ENCODE measurements at places on chromosomes 3 and 15.
A peak's percentile ranks its signal among the peaks of the same experiment; 100 is the strongest.

- no peak for DNase-seq
Measured at GRCh38 chr3:161412123-161412522, 40.8 kb upstream of the SPTSSB start.

DNA sequence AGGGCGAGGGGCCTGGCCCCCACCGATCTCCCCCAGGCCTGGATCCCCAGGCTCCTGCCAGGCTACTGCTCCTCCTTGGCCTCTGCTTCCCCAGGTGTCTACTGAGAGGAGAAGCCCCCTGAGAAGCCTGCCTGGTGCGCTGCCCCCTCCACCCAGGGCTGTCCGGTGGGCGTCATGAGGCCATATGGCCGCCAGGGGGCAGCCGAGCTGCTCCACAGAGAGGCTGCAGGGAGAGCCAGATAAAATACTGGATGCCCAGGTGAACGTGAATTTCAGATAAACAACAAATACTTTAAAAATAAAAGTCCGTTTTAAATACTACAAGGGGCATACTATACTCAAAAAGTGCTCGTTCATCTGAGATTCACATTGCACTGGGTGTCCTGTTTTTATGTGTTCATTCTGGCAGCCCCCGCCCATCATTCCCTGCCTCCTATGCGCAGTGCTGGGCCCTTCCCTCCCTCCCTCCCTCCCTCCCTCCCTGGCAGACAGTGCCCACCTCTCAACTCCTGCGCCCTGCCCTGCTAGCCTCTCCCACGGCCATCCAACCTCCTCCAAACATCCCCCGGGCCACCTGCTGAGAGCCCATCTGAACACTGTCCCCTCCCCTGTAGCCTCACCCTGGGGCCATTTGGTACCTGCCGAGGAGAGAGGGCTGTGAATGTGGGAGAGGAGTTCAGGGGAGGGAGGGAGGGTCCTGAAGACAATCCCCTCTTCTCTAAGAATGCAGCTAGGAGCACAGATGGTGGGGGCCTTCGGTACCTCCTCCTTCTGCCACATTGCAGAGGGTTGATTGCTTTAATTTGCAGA, 29.6 kb downstream of the PSTPIP1 start:
- DNase-seq: peak; percentile 66

DNA sequence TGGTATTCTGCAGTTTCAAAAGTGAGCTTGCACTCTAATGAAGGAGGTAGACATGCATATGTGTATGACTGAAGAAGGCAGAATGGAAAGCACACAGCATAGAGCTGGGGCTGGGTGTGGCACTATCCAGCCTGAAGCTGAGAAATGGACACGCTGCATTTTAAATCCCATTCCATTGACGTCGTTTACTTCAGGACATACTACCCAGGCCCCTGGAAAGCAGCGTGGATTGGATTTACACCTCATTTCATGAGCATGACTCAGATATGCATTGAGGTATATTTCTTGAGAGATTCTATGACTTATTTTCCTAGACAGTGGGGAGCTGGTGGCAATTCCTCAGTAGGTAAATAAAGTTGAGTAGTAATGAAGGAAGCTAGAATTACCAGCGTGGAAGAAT, 101.4 kb downstream of the ABI3BP start:
- DNase-seq: no peak

DNA sequence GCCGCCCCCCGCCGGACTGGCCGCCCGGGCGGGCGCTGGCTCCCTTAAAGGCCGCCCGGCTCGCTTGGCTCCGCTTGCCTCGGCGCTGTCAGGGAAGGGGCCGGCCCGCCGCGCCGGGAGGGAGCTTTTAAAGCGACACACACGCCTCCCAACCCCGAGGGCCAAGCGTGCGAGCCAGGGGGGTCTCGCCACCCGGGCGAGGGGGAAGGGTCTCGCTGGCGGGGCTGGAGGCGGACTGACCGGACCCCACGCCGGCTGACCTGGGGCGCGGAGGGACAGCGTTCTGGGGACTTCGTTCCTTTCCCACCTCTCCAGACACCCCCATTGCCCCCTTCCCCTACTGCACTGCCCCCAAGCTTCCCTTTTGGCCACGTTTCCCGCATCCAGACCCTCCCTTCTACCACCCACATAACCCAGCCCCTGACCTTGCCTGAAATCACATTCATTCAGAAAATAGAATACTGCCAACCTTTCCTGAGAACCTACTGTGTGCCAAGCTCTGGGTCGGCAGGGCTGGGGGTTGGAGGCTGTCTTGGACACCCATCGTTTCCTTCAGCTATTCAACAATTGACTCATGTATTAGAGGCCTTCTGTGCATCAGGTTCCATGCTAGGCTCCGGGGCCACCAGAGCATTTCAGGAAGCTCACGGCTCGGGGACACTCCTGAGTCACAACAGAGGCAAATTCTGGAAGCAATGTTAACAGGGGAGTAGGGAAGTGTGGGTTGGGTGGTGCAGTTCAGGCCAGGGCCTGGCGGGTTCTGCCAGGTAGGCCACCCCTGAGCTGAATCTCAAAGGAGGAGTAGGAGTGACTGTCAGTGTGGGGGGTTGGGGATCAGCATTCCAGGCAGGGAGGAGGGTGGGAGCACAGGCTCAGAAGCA, at the start of gene INSYN1:
Gene INSYN1, minus strand, starts transcription at position 102 of the 881 bp plus-strand sequence. CDS start 2,221 bp downstream, outside the sequence.
- no peak for DNase-seq

- no peak for DNase-seq
Measured at GRCh38 chr3:38268087-38268486, 2.5 kb downstream of the SLC22A13 start.

DNA sequence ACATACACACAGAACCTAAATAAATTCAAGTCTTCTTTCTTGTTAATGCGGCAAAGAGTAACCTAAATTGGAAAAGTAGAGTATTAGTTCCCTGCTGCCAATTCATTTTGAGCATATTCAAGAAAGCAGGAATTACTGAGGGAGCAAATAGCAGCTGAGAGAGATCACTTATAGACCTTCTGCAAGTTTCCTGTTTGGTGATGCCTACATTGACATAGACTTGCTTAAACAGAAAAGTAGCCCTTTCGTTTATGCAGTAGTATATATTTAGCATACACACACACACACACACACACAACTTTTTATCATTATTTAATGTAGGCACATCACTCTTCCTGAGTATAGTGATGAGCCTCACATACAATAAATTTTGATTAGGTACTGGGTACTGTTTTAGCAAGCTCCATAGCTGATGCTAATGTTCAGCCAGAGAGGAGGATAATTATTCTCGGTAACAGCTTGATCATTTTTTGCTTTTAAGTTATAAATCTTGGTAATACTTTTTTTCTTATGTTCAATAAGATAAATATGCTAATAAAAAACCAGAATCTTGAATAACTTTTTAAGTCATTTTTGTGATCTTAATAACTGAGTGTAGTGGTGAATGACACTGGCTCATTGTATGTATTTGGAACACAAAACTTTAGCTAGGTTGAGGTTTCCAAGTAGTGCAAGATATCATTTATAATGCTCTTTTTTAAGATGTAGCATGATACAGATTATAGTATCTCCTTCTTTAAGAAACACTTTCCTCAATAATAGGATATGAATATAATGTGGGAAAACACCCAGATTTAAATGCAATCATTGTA, 174.7 kb downstream of the MBNL1 start:
- no peak for DNase-seq

Data from stimulated activated CD4-positive, alpha-beta T cell treated with anti-CD3 and anti-CD28 coated beads, TNF-alpha, amount 100 ng/mL, for 1 hour (primary cell).